ENCODE measurements at places on chromosomes 7 and 10.
A peak's percentile ranks its signal among the peaks of the same experiment; 100 is the strongest.

DNA sequence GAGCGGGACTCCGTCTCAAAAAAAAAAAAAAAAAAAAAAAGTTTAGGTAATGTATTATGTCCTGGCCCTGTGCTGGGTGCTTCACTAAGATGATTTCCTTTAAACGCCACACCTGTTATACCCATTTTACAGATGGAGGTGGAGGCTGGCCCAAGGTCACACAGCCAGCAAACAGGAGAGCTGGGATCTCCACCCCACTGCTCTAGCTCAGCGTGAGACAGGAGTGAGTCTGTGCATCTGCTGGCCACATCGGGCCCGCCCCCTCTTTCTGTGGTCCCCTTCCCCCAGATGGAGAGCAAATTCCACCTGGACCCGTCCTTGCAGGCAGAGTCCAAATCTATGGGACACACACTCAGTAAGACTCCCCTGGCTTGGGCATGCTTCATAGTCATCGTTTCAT, 51.0 kb downstream of the LHPP start:
- no peak for DNase-seq

- DNase-seq = no peak
Measured at GRCh38 chr10:48981310-48981907, 41.8 kb upstream of the LRRC18 start.

GRCh38 chr7:99392659-99393354, 15.6 kb downstream of the PDAP1 start:
- DNase-seq = peak; percentile 67

GRCh38 chr7:46486256-46487206, 565.5 kb upstream of the IGFBP3 start:
- DNase-seq = no peak

- no peak for DNase-seq
Measured at GRCh38 chr7:154388412-154388811, 336.2 kb downstream of the DPP6 start.

DNA sequence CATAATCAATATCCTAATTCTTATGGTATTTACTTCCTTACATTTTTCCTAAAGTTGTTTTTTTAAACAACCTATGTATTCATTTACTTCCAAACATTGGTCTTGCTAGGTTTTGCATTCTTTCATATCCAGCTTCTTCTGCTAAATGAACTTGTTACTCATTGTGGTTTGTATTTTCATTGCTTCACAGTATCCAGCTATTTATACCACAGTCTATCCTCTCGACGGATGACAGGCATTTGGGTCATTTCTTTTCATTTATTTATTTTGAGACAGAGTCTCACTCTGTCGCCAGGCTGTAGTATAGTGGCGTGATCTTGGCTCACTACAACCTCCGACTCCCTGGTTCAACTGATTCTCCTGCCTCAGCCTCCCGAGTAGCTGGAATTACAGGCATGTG, 66.8 kb downstream of the CCDC6 start:
- DNase-seq = no peak

- DNase-seq = no peak
Measured at GRCh38 chr10:62437696-62438095, 63.5 kb downstream of the ZNF365 start.

DNA sequence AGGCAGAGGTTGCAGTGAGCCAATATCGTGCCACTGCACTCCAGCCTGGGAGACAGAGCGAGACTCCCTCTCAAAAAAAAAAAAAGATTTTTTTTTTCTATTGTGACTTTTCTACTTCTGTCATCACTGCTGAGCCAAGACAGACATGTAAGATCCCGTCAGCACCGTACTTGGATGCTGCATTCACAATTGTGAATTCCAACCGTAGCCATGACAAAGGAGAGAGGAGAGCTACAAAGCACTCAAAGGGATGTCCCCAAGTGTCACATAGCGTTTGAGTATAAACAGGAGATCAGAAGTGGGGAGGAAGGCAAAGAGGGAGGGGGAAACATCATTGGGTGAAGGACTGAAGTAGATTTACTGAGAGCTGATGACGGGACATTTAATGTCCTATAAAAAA, 144.2 kb downstream of the PRPF18 start:
- DNase-seq = no peak

DNA sequence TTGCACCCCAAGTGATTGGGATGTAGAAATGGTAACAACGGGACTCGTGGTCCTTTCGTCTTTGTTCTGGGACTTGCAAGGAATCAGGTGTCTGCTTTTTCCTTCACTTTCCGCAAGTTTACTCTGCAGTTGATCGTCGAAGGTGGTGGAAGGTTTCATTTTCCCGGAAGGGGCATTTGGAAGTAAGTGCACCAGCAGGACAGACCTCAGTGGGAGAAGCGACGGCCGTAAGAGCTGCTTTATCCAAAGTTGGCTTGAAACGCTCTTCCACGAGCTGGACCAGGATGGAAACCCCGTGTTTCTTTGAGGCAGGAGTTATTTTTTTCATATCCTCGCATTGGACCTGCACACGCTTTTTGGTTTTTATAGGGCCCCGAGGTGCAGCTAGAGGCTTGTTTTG, 1.2 kb downstream of the BRI3 start:
- DNase-seq = no peak

- DNase-seq = no peak
Measured at GRCh38 chr10:130014263-130015074, 50.4 kb upstream of the EBF3 start.

DNA sequence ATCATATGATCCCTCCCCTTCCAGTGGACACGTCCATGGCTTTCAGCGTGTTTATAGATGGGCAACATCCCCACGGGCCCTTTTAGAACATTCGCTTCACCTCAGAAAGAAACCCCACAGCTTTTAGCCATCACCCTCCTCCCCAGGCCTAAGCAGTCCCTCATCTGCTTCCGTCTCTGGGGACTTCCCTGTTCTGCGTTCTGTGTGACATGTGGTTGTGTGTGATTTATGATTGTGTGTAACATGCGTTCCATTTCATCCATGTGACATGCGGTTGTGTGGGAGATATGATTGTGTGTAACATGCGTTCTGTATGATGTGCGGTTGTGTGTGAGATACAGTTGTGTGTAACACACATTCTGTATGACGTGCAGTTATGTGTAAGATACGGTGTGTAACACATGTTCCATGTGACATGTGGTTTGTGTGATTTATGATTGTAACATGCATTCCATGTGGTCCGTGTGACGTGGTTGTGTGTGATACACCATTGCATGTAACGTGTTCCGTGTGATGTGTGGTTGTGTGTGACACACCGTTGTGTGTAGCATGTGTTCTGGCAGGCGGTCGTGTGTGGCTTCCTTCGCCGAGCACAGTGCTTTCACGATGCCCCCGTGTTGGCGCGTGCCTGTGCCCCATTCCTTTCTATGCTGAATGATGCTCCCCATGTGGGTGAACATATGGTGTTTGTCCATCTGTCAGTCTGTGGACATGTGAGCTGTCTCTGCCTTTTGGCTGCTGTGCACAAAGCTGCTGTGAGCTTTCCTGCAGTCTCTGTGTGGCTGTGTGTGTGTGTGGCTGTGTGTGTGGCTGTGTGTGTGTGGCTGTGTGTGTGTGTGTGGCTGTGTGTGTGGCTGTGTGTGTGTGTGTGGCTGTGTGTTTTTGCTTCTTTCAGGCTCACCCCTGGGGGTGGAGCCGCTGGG, 26.2 kb downstream of the PWWP2B start:
- DNase-seq = no peak

GRCh38 chr10:17872191-17873091, 63.3 kb downstream of the MRC1 start:
- no peak for DNase-seq

DNA sequence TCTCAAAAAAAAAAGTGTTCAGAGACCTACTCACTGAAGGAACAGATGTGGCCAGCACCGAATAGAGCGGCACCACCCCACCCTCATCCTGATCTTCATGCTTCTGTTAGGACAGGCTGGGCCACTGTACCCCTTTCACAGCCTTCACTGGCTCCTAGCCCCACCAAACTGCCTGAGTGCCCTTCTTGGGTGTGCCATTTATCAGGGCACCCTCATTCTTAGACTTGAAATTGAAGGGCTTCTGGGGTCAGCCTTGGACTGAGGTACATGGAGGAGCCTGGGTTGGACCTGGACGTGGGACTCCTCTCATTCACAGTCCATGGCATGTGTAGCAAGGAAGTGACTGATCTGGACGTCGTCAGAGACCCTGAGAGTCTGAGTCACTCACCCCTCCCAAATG, 190.3 kb downstream of the COBL start:
- DNase-seq = no peak

- DNase-seq = no peak
Measured at GRCh38 chr7:127514499-127514898, 70.9 kb downstream of the GCC1 start.

GRCh38 chr7:91683823-91684222, 196.7 kb downstream of the MTERF1 start:
- DNase-seq = no peak

DNA sequence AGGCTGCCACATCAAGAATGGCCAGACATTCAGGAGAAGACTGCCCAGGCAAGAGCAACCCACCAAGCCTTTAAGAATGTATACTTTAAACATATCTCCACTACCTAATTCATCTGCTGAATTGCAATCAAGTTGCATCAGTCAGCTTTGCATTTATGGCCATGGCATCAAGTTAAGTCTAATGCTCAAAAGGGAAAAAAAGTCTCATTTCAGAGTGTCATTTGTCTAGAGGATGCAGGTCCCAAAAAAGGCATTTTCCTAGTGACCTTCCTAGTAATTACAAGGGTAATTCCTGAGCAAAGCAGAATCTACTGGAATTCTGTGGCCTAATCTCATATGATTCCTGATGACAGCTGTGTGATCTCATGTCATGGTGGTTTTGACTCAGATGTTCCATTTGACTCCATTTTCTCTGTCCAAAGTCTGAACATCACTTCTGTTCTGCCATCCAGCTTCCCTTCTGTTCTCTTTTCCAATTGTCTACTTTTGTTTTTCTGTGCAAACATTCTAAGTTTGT, 7.3 kb upstream of the CABCOCO1 start:
- no peak for DNase-seq

DNA sequence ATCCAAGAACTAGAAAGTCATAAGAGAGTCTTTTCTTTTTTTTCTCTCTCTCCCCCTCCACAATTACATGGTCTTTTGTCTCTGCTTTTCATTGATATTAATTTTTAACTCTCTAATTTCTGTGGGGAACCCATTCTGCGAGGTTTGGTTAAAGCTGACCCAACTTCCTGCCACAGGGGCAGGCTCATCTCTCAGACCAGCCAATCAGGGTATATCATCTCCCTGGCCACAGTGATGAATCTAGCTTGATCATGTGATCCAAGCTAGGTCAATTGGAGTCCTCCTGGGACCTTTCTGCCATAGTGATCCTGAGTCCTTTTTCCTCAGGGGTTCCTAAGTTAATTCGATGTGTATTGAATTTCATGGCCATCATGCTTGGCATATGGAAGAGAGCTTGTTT, 38.0 kb upstream of the TRUB1 start:
- DNase-seq = no peak

DNA sequence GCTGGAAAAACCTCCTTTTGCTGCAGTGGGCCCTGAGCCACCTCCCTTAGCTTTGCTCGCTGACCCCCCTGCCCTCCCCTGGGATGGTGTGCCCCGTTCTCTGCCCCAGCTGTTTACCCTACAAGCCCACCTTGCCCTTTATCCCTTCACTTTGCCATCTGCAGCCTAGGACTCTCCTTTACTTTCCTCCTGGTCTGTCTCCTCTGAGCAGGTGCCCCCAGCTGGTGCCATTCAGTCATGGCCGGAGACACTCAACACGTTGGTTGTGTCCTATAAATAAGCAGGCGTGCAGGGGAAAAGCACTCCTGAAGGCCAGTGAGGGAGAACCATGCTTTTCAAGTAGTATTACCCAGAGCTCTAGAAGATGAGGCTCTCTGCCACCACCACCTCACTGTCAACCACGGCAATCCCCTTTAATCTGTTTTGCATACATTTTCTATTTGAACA, 6.1 kb downstream of the RASSF4 start:
- DNase-seq = no peak

All from stimulated activated CD4-positive, alpha-beta T cell treated with anti-CD3 and anti-CD28 coated beads, TNF-alpha, amount 100 ng/mL, for 1 hour (primary cell).